ENCODE measurements at places on chromosomes 4 and X.

DNA sequence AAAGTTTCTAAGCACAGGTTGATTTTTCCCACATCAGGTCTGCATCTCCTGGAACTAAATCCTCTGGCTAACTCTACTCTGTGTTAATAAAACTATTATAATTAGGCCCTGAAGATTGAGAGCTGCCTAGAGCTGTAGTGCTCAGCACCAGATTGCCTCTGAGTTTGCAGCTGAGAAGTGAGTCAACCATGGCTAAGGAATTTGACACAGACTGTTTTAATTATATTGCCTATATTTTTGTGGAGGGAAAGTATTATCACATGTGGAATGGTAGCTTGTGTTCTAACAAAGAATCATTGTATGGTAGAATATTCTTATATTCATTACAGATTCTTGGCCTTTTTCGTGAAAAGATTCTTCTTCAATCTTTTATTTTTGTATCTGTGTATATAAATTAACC, 1907.6 kb upstream of the TENM3 start:
- DNase-seq, result no peak

GRCh38 chrX:87338510-87338909, 179.1 kb upstream of the KLHL4 start:
- no peak for DNase-seq

DNA sequence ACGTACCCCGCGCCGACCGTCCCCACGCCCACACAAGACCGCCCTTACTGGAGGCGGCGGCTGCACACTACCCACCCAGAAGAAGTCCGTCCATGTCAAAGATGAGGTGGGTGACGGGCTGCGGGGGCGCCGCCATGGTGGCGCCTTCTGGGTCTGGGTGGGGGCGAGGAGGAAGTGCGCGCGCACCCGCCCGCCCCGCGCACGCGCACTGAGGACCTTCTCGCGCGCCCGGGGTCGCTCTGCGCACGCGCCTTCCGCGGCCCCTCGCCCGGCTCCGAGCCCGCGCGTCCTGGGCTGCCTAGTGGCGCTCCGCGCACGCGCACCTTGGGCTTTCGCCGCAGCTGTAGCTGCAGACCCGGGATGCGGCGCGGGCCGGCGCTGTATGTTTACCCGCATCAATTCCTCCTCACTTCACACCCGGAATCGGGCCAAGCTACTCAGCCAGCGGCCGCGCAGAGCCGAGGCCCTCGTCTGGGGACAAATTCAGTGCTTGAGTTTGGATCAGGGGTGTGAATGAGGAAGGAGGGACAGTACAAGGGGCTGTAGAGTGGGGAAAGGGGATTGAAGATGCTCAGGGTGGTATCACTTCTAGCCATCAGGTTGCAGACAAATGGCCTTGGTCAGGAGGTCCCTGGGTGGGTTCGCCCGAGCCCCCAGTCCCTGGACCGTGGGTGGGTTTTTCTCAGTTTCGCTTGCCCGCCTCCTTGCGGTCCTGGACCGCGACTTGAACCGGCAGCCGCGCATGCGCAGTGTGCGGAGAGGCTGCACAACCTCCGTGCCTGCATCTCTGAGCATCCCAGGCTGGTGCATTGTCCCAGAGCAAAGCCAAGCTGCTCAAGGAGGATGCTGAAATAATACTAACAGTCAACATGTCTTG, at the start of gene PUDP:
Gene PUDP (minus strand): TSS at position 176 of the 877 bp plus-strand sequence. CDS start 40 bp downstream, at position 136.
- DNase-seq, result no peak

DNA sequence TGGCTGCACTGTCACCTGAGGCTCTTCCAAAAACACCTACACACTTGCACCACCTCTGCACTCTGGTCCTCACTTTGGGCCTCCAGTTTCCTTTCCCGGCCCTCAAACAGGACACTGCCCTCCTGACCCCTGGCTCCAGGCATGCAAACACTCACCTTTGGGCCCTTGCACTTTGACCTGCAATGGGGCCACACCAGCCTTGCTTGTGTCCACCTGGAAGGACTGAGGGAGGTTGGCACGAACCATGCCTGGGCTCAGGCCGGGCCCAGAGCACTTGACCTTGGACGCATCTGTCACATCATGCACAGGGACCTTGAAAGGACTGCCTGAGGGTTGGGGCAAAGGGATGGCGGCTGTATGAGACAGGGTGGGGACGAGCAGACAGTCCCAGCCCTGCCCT, 15.6 kb downstream of the FLNA start:
- no peak for DNase-seq

DNA sequence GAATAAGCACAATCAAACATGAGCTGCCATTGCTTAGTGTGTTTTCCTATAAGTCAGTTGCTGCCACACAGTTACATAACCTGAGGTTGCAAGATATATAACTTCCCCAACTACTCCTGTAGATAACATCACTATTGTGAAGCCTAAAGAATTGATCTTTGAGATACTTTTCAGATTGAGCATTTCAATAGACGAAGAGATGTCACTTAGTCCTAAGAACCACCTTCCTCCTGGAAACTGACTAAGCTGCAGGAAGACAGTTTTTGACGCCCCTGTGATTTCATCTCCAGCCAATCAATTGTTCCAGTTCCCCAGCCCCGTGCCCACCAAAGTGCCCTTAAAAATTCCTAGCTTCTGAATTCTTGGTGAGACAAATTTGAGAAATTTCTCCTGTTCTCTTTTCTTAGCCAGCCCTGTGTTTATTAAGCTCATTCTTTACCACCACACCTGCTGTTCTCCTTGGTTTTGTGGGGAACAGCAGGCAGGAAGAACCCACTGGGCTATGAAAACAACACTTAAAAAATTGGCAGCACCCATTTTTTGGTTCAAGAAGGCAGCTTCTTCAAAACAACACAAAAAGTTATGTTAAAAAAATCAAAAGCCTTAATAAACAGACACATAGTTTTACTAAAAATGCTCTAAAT, 317.1 kb upstream of the PABPC4L start:
- no peak for DNase-seq

GRCh38 chrX:133542476-133542875, 127.2 kb upstream of the GPC4 start:
- DNase-seq, result no peak

DNA sequence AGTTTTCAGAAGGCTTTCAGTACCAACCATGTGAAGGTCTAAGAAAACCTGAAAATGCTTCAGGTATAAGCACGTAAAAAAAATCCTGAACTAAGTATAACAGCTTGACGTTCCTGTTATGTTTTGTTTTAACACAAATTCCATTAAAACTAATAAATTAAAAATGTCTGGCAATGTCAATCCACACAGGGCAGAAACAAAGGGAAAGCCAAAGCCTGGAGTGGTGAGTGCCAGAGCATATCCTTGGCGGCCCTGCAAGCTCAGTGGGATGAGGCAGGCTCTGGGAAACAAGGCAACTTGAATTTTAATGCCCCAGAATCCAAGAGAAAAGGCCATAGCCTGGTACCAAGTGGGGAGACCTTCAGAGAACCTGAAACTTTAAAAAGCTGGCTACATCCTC, 78.2 kb downstream of the EPHA5 start:
- no peak for DNase-seq

- DNase-seq, result no peak
Measured at GRCh38 chrX:97968376-97969163, 1084.9 kb downstream of the RPA4 start.

DNA sequence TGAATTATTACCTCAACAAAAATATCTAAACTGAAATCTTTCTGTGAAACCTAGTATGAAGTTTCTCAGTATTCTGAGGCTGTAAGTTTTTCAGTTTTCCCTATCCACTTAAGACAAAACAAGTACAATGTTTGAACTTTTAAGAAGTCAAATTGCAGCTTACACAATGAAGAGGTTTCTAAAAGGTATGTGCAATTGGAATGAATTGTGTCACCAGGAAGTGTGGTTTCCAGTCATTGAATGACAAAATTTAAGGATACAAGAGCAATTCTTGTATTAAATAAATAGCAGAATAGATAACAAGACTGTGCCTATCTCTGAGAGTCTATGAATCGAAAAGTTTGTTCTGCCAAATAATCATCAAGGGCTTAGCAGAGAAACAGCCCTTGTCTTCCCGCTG, 207.3 kb downstream of the ANKRD50 start:
- DNase-seq, result no peak

- DNase-seq, result no peak
Measured at GRCh38 chr4:124499261-124499660, 213.3 kb downstream of the ANKRD50 start.

- DNase-seq, result no peak
Measured at GRCh38 chr4:7902101-7902553, 37.5 kb downstream of the AFAP1 start.

DNA sequence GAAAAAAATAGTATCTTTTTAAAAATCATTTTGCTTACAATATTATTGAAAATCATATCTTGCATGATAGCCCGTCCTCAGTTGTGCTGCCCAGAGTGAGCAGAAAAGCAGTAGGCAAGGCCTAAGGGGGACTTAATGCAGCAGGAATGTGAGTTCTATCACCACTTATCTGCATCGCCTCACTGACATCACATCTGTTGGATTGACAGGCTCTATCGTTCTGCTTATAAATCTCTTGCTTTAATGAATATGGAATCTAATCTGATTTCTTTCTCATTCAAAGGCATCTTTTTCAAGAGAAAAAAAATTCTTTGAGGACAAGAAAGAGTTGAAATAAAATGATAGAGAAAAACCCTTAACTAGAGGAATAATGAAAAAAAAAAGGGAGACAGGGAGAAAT, 249.9 kb downstream of the PAPSS1 start:
- DNase-seq, result no peak

- DNase-seq, result no peak
Measured at GRCh38 chr4:78483811-78484210, 67.8 kb upstream of the ANXA3 start.

GRCh38 chr4:139469216-139469615, 15.3 kb downstream of the RAB33B start:
- no peak for DNase-seq

DNA sequence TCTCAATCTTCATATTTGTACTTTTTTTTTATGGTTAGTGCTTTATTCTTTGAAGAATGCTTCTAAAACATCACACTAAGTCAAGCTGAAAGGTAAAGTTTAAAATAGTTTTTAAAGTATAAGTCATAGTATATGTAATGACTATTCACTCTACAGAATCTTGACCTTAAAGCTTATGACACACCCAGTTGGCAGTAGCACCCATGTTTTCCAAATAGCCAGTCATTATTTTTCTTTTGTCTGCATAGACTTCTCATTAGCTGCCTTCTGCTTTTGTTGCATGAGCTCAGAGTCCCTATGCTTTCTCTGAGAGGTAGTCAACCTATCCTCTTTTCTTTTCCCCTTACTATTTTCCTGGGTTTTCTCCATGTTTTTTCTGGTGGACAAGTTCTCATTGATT, 231.5 kb downstream of the PCDH18 start:
- DNase-seq, result no peak

GRCh38 chrX:41895826-41896225, 27.5 kb downstream of the CASK start:
- DNase-seq, result no peak

DNA sequence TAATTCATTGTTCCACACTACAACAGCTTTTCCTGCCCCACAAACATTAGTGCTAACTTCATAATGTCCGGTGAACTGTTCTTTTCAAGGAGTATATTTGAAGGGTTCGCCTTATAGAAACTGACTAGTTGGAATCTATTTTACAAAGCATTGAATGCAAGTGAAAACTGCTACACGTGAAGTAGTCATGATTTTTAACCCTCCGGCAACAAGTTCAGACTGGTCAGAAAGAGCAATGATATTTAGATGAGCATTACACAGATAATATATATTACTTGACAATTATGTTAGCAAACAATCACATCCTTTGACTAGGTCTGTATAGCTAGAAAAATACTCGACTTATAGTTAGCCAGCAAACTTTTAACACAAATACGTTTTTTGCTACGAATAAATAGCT, 1.7 kb upstream of the SLAIN2 start:
- DNase-seq, result no peak

GRCh38 chr4:34196375-34196774, 2047.9 kb downstream of the ARAP2 start:
- DNase-seq, result no peak

GRCh38 chrX:23901060-23901459, 6.7 kb downstream of the APOO start:
- no peak for DNase-seq

DNA sequence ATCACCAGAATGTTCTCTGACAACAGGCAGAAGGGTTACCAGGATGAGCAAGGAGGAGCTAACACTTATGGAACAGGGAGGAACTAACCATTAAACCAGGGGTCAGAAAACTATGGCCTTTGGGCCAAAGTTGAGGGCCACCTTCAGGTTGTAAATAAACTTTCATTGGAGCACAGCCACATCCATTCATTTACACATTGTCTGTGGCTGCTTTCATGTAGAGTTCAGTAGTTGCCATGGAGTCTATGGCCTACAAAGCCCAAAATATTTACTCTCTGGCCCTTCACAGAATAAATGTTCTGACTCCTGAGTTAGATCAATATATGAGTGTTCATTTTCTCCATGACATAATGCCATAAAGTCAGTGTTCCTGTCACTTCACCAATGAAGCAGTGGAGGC, 13.2 kb upstream of the HCCS start:
- DNase-seq, result no peak

DNA sequence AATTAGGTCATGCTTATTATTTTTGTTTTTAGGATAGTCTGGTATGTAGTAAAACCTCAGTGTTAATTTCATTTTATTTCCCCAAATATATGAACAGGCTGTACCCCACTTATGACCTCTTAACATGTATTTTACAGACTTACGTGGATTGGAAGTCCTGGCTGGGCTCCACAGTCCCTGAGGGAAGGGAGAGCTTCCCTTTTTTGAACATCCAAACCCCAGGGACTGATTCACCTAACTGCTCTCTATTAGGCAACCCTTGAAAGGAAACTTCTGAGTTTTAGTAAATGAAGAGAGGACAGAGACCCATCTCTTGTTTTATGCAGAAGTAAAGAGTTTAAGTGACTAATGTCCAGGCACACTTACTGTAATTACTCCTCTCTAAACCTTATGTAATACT, 233.1 kb upstream of the SPRY1 start:
- no peak for DNase-seq

- no peak for DNase-seq
Measured at GRCh38 chr4:7032596-7032995, 10.6 kb upstream of the TADA2B start.

DNA sequence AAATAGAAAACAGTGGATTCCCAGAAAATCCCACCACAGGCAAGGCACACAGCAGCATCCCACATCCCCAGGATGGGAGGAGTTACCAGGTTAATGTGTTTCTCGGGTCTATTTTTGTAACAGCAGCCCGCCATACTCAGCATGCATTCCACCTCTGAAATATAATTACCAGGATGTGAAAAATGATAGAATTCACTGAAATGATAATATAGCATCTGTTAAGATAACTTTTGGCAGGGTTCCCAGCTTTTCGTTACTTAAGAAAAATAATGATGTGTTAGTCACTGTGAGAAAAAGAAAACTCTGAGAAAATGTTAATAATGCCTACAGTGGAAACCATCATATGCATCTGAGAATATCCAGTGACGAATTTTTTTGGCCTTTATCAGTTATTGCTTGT, 87.1 kb downstream of the VCX2 start:
- DNase-seq, result no peak

GRCh38 chrX:17547658-17548057, 172.7 kb downstream of the NHS start:
- no peak for DNase-seq

GRCh38 chrX:38371641-38372040, 19.2 kb downstream of the OTC start:
- DNase-seq, result no peak

GRCh38 chr4:113455061-113455460, 306.5 kb downstream of the CAMK2D start:
- no peak for DNase-seq

All from BJ (cell line).